ENCODE measurements at places on chromosomes 16 and 17.
A peak's percentile ranks its signal among the peaks of the same experiment; 100 is the strongest.

DNA sequence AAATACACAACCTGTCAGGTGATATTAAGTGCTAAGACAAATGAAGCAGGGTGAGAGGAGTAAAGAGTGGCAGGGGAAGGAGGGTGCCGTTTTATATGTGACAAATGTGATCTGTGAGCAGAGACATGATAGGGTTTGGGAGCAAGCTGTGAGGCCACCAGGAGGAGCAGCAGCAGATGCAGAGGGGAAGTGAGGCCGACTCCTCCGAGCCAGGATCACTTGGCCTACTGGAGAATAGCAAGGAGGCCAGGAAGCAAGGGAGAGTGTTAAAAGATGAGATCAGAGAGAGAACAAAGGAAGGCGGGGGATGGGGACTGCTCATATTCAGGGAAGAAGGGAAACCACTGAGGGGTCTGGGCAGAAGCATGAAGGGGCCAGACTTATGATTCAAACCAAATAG is 129.4 kb downstream of the TANGO6 start:
- peak; percentile 61 for DNase-seq

GRCh38 chr16:56965149-56966092 is 3.7 kb downstream of the CETP start:
- no peak for DNase-seq

GRCh38 chr16:83676086-83676485 is 131.7 kb upstream of the HSBP1 start:
- no peak for DNase-seq

GRCh38 chr16:81808933-81809480 is 29.9 kb downstream of the PLCG2 start:
- DNase-seq = no peak

DNA sequence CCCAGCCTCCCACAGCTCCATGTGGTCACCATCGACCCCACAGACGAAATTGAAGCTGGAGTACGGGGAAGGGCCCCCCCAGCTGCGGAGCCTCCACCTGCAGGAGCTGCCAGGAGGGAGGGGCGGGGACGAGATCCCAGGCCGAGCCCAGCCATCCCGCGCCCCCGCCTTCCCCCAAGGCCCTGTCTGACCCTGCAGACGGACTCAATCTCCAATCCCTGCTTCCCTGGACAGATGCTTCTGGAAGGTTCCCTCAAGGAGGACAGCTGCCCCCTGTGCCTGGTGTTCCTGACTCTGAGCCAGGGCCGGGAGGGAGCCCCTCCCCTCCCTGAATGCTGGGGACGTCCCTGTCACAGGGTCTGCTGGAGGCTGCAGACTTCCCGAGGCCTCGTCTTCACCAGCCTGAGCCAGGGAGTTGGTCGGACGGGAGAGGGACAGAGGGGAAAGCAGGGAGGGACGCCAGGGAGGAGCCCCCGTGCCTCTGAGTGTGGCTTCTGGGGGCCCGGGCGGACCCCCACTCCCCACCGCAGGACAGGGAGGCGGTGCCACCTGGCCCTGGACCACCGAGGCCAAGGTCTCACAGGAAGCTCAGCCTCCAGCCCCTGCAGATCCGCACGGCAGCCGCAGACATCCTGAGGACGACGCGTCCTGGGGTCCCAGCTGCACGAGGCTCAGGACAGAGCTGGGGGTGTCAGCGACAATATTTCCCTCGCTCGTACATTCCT is 21.3 kb upstream of the C1QTNF8 start:
- no peak for DNase-seq

- peak; percentile 96 for DNase-seq
Observed at GRCh38 chr16:85448557-85449190, 164.4 kb upstream of the GSE1 start.

DNA sequence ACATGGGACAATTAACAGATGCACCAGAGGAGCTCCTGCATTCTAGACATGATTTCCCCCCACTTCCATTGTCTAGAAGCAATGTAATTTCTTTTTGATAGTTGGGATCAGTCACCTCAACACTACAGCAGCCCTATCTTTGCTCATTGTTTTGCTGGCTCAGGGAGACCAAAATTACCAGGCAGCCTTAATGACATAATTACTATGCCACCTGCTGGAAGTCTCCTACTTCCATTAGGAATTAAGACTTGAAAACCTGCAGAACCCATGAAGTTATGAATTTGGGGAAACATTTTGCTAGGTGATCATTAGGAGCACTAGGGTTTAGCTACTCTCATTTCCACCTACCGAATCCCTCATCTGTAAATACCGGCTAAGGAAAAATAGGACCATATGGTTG is 312.0 kb upstream of the CA10 start:
- DNase-seq = peak; percentile 1

- DNase-seq = peak; percentile 71
Observed at GRCh38 chr16:46853713-46854443, 22.9 kb upstream of the C16orf87 start.

DNA sequence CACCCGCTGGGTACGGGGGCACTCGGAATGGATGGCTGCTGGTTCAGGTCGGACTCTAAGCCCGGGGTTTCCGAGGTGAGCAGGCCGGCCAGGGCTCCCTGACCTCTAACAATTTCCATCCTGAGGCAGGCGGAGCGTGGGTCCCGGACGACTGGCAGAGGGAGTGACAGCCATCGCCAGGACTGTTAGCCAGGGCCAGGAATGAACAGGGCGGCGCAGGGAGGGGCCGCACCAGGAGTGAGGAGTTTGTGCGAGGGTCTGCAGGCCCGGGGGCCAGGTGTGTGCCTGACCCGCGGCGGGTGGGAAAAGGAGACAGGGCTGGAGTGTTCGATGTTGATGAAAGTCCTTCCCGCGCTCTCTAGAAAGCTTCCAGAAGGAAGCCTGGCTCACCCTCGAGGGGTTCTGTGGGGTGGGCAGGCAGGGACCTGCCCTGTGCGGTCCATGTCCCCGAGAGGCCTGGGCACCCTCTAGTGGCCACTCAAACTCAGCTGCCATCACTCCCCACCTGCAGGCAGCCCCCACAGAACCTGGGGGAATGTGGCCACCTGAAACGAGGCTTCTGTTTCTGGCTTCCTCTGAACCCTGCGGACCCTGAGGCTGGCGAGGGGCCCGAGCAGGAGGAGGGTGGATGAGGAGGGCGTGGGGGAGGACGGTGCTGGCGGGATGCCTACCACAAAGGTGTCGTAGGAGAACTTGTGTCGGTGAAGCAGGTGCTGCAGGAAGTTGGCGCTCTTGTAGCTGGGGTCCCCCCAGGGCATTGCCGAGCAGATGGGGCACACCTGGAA is 8.2 kb downstream of the RNF166 start:
- DNase-seq = no peak

- DNase-seq = peak; percentile 39
Observed at GRCh38 chr17:49861150-49861884, 13.4 kb upstream of the TAC4 start.

- DNase-seq = no peak
Observed at GRCh38 chr16:23587726-23588125, 8.4 kb downstream of the NDUFAB1 start.

DNA sequence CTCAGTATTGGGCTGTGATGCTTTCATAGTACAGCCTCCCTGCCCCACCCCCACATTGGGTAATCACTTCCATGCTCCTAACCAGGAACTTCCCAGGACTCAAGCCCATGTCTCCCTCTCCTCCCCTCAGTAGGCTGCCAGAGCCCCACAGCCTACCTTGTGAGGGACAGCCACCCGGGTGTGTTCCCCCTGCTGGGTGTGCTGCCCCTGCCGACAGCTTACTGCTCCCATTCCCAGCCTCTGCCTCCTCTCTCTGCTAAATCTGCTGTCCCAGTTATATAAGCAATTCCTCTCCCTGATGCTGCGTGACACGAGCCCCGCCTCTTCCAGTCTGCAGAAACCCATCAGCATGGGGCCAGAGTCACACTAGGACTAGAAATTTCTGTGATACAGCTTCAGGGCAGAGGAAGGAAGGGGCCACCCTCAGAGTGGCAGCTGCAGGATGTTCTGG is at the start of gene RSKR:
Gene RSKR, minus strand, starts transcription at position 255 of the 451 bp plus-strand sequence. Its CDS starts 24 bp downstream, at position 231.
- no peak for DNase-seq

- DNase-seq = no peak
Observed at GRCh38 chr17:44593156-44593555, 35.9 kb downstream of the FZD2 start.

- no peak for DNase-seq
Observed at GRCh38 chr16:5527817-5528216, 430.2 kb upstream of the EEF2KMT start.

GRCh38 chr16:1933097-1933661 is 9.8 kb downstream of the MSRB1 start:
- no peak for DNase-seq

GRCh38 chr17:56486732-56487131 is 106.8 kb upstream of the NOG start:
- DNase-seq = no peak

DNA sequence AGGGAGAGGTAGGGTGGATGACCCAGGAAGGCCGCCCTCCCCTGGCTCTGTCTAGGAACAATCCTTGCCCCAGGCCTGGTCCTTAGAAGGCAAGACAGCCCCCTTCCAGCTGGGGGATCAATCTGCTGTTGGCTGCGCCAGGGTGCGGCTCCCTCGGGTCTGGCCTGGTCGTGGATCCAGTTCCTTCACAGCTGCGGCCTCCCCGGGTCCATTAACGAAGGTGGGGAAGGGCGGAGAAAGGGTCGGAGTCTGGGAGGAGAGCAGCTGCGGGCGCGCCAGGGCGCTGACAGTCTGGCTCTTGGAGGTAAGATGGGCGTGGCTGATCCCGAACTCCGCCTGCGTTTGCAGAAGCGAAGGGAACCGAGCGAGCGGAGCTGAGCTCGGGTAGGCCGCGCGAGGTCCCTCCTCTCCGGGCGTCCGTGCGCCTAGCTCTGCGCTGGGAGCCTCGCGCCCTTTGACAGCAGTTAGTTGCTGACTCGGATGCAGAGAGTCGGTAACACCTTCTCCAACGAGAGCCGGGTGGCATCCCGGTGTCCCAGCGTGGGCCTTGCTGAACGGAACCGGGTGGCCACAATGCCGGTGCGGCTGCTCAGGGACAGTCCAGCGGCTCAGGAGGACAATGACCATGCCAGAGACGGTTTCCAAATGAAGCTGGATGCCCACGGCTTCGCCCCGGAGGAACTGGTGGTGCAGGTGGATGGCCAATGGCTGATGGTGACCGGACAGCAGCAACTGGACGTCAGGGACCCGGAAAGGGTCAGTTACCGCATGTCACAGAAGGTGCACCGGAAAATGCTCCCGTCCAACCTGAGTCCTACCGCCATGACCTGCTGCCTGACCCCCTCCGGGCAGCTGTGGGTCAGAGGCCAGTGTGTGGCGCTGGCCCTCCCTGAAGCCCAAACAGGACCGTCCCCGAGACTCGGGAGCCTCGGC is at the start of gene HSPB9:
Gene HSPB9, plus strand, starts transcription at position 434 of the 933 bp plus-strand sequence. Its CDS starts 47 bp downstream, at position 481.
- DNase-seq = peak; percentile 88

GRCh38 chr16:85738923-85739715 is 11.8 kb downstream of the C16orf74 start:
- no peak for DNase-seq
